ENCODE measurements at places on chromosomes 13 and 19.

DNA sequence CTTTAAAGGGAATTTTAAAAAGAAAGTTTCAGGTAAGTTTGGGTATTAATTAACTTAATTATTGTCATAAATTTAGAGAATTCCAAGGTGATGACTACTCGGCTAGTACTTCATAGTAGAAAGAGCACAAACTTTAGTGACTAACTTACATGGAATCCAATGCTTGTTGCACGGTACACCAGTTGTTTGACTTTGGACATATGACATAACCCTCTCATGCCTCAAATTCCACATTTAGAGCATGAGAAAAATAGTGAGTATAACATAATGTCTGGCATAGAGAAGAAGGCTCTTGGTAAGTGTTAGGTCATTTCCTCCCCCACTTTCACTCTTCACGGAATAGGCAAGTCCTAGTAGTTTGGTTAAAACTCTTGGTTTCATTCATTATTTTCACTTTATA is 1249.4 kb upstream of the SLC10A2 start:
- DNase-seq, result no peak

DNA sequence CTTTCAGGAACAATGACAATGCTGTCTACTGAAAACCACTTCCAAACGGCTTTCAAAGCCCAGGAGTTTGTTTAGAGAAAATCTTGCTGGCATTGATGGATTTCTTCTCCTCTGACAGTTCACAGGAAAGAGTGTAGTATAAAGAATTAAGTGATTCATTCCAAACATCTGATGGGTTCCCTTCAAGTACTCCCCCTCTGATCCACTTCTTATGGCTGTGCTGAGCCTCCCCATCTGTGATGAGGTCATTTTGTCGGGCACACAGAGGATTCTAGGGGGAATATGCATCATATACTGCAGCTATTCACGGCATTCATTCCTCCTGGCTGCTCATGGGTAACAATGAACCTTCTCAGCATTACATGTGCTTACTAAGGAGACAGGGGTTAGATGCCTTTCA is 107.9 kb downstream of the RGCC start:
- DNase-seq, result no peak

GRCh38 chr13:26502826-26503225 is 54.7 kb upstream of the WASF3 start:
- DNase-seq, result peak; percentile 42

- DNase-seq, result no peak
Observed at GRCh38 chr13:30510091-30510490, 44.4 kb upstream of the HMGB1 start.

DNA sequence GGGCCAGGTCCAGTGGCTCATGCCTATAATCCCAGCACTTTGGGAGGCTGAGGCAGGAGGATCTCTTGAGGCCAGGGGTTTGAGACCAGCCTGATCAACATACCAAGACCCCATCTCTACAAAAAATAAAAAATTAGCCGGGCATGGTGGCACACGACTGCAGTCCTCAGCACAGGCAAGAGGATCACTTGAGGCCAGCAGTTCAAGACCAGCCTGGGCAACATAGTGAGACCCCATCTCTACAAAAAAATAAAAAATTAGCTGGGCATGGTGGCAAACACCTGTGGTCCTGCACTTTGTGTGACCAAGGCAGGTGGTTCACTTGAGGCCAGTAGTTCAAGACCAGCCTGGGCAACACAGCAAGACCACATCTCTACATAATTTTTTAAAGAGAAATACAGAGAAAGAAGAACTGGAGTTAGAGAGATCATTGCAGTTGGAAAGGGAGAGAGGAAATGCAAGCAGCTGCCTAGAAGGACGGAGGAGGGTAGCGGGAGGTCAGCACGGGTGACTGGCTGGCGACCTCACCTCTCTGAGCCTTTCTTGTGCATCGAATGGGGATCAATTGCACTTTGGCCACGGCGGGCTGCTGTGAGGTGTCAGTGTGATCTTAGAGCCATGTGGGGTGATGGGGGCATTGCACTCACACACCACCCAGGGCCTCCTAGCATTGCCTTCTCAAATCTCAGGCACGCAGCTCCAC is 13.9 kb downstream of the BCAM start:
- no peak for DNase-seq

DNA sequence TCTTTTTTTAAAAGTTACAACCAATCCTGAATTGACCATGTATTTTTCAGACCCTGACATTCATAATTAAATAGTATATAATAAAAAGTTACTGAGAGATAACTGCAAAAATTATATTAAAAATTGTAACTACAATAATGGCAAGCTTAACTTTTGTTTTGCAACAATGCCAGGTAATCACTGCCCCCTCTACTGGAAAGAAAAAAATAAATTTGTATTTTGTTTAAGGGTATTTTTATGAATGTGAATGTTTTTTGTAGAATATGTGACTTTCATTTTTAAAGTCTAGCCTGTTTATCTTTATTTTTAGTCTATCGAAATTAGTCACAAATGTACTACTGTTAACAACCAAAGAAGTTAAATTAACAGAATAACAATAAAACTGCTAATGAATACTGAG is 21.7 kb downstream of the MRPS31 start:
- no peak for DNase-seq

DNA sequence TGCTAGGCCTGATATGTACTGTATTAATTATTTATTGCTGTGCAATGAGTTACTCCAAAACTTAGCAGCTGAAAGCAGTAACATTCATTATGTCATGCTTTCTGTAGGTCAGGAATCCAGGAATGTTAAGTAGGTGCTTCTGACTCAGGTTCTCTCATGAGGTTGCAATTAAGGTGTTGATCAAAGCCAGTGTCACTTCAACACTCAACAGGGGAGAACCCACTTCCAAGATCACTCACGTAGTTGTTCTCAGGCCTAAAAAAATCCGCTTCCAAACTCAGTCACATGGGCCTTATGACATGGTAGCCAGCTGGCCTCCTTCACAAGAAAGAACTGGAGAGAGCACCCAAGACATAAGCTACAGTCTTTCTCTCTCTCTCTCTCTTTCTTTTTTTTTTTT is 211.1 kb upstream of the NBEA start:
- DNase-seq, result no peak

- DNase-seq, result no peak
Observed at GRCh38 chr13:51906581-51906980, 44.8 kb downstream of the CCDC70 start.

- DNase-seq, result no peak
Observed at GRCh38 chr19:19421299-19421696, 15.8 kb downstream of the GATAD2A start.

- no peak for DNase-seq
Observed at GRCh38 chr19:43286786-43287185, 17.5 kb upstream of the PSG9 start.

- DNase-seq, result no peak
Observed at GRCh38 chr13:105773241-105773640, 762.2 kb downstream of the EFNB2 start.

GRCh38 chr19:50512112-50512998 is 1.4 kb downstream of the ASPDH start:
- DNase-seq, result no peak

GRCh38 chr13:88592105-88592504 is 920.9 kb downstream of the SLITRK5 start:
- no peak for DNase-seq

DNA sequence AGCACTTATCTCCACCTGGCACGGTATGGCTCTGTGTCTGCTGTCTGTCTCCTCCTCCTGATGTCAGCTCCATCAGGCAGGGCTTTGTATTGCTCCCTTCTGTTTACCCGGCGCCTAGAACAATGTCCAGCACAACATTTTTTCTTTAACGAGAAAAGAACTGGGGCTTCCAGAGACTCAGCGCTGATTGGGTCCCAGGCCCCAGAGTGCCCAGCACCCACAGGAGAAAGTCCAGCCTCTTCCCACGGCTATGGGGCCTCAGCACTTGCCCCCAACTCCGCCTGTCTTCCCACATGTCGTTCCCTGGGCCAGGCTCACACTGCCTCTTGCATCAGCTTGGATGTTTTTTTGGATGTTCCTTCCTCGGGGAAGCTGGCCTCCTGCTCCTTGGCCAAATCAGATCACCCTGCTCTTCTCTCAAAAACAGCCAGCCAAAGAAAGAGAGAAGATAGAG is 6.9 kb downstream of the MYPOP start:
- no peak for DNase-seq

- peak; percentile 81 for DNase-seq
Observed at GRCh38 chr13:44918326-44919103, 70.8 kb downstream of the NUFIP1 start.

GRCh38 chr19:45798995-45799517 is 6.4 kb upstream of the DMWD start:
- peak; percentile 70 for DNase-seq

DNA sequence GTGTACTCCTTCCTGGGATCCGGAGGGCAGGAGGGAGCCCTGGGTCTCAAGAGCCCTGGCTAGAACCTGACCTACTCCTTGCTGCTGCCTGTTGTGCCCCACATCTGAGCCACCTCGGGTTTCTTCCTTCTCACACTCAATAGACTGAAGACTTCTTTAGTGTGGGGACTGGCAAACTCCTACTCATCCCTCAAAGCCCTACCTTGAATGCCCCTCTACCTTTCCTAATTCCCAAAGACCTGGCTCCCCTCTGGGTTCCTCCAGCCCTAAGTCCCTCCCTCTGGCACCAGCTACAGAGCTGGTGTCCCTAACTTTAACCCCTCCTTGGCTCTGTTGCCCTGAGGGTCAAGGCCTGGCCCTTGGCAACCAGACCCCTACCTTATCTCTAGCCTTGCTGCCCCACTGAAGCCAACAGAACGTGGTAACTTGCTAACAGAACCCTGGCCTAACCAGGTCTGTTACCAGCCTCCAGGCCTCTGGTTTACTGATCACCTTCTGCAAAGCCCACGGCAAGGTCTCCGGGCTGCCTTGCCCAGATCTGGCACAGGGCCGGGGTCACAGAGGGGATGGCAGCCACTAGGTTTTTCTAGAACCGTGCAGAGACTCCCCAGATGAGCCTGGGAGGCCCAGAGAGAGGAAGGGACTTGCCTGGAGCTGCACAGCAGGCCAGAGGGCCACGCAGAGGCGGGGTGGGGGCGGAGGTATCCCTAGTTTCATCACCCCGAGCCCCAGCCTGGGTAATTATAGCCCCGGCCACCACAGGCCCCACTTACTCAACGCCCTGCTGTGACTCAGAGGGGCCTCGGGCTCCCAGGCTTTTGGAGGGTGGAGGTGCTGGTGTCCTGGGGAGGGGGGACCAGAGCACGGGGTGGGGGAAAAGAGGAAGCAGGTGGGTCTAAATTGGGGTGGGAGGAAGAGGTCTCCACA is 15.3 kb downstream of the ZBTB7A start:
- no peak for DNase-seq

GRCh38 chr13:83272076-83272475 is 610.2 kb downstream of the SLITRK1 start:
- no peak for DNase-seq

GRCh38 chr13:45218689-45219088 is 17.8 kb upstream of the KCTD4 start:
- DNase-seq, result no peak

- DNase-seq, result peak; percentile 79
Observed at GRCh38 chr19:3047496-3048189, 14.7 kb downstream of the TLE5 start.

DNA sequence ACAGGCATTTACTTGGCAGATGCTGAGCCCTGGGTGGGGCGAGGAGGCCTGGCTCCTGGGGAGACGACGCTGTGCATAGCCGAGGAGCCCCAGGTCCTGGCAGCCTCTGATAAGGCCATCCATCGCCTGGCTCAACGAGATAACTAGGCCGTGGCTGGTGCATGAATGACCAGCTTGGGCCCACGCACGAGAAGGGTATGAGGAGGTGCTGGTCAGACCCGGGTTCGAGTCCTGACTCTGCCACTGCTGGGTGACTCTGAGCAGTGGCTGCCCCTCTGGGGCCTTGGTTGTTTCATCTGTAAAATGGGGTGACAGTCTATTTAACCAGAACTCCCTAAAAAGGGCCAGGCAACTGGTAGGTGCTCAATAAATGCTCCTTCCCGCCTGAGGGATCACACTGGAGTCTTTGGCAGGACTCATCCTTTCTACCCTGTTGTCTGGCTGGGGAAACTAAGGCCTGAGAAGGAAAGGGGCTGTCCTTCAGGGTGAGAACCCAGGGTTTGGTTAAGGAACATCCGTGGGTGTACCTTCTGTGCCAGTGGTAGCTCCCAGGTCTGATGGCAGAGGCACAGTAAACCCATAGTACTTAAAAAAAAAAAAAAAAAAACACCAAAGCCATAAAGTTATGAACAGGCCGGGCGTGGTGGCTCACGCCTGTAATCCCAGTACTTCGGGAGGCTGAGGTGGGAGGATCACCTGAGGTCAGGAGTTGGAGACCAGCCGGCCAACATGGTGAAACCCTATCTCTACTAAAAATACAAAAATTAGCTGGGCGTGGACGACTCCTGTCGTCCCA is 8.1 kb upstream of the ARRDC2 start:
- no peak for DNase-seq

- DNase-seq, result no peak
Observed at GRCh38 chr13:71935166-71935840, 68.3 kb upstream of the DACH1 start.

DNA sequence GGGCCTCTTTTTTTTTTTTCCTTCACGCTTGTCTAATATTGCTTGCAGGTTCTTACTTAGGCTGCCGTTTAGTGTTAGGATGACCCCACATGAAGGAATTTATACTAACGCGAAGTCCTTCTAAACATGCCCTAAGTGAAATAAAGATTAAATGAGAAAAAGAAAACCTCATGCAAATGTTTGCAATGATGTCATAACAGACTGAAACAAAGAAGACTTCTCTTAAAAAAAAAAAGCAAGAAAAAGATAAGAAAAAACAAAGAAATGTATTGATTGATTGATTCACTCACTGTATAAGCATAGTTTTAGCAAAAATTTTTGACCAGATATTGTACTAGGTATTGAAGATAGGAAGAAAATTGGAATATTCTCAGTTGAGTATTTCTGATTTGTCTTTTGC is 418.2 kb downstream of the IRS2 start:
- DNase-seq, result no peak

DNA sequence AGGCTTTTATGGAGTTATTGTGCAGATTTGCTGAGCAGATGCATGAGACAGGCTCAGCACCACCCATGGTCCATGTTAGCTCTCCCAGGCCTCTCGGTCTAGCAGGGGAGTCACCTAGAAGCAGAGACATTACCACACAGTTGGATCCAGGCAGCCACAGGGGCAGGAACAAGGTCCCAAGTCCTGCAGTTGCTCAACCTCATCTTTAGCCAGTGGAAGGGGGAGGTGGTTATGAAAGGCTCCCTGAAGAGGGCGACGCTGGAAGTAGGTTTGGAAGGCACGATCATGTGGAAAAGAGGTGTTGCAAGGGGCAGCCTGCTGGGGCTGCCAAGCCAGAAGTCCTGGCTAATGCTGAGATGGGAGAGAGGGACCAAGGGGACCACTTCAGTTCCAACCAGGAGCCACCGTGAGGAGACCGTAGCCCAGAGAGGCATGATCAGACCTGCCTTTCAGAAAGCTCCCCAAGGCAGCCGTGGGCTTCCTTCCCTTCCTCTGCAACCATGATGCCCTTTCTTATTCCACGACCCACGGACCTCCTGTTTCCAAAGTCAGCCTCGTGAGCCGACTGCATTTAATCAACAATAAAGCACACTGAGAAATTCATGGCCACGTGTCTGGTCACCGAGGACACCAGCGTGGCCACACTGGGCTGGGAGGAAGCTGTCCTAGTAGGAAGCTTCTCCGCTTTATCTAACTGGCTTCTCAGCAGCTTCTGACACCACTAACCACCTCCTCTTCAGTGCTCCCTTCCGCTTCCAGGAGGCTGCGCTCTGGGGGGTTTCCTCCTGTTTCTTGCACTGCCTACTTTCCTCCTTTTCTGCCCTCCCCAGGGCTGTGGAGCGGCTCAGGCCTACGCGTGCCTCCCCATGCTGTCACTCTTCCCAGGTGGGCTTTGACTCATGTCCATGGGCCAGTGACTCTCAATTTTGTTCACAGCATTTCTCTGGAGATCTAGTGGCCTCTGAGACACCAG is 2.6 kb downstream of the AP1M1 start:
- DNase-seq, result peak; percentile 2

GRCh38 chr13:109231888-109232287 is 554.5 kb downstream of the IRS2 start:
- no peak for DNase-seq

Measured in HEK293T (cell line).